ENCODE measurements at places on chromosomes 1 and 21.

DNA sequence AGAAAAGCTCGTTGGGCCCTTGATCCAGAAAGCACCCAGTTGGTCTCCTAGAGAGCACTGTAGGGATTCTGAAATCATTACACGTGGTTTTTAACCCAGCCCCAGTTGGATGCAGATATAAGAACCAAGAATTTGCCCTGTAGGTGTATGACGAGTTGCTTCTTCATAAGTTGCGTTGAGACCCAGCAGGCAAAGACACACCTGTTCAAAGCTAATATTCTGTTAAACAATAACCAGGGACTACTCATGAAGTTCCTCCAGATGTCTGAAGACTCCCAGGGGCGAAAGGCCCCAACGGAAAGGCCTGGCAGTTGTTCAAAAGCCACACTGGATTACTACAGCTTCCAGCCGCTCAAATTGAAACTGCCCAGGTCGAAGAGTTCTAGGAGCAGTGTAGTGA, 88.6 kb upstream of the HNRNPU start:
- DNase-seq, result no peak

DNA sequence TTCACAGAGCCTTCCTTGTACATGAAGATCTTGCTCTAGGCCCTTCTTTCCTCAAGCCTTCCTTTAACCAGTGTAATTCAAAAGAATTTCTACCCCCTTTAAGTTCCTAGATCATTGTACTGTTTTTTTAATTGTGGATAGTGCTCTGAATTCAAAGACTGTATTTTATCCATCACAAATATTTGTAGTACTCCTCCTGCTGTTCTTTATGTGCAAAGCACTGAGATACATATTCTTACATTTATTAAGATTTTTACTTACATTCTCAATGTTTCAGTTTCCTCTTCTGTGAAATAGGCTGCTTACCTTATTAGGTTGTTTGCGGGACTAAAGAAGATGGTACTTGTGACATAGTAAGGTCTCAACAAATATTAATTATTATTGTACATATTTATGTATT, 168.8 kb upstream of the PDE4B start:
- no peak for DNase-seq

DNA sequence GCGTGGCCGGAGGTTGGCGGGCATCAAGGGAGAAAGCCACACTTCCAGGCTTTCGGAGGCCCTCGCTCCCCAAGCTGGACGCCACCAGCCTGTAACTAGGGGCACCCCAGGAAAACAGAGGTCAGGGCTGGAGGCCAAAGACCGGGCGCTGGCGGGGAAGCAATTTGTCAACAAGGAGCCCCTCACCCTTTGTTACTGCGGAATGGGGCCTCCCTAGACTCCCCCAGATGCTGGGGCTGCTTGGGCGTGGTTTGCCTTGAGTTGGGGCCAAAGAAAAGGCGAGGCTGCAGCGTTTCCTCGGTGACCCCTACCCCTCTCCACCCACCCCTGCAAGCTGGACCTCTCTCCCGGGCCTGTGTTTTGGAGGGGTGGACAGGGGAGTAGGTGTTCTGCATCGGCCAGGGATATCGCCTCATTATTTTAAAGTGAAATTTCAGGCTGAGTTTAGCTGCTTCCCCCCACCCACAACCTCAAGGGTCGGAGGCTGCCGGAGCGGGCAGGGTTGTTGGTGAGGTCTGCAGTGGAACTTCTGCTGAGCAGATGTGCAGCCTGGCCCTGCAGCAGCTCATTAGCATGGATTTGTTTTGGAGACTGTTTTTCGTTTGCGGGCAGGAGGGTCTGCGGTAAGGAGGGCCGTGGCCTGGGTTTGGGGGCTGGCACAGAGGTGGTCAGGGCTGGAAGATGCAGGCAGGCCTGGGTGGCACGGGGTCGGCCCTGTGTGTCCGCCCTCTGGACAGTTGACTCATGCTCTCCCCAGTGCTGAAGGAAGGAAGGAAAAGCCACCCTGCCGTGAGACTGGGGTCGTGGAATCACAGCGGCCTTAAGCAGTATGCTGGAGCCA, 1.5 kb downstream of the NBL1 start:
- DNase-seq, result no peak

DNA sequence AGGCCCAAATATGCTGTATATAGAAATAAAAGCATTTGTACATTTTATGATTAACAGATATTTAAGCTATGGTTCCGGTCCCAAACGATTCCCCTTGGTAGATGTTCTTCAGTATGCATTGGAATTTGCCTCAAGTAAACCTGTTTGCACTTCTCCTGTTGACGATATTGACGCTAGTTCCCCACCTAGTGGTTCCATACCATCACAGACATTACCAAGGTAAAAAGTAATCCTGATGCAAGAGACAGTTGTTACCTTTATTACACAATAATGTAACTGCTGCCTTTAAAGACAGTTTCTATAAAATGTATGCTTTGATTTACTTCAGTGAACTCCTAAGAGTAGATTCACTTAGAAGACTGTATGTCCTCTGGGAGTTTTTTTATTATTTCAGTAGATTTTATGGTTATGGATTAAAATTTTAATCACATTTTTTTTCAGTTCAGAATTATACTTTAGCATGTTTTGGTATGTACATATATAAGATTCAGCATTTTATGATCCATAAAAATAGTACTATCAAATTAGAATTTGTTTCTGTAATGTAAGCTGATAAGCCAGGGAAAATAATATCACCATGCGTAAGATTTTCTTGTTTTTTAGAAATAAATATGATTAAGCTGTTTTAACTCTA, 96.5 kb downstream of the USP25 start:
- DNase-seq, result peak; percentile 73

DNA sequence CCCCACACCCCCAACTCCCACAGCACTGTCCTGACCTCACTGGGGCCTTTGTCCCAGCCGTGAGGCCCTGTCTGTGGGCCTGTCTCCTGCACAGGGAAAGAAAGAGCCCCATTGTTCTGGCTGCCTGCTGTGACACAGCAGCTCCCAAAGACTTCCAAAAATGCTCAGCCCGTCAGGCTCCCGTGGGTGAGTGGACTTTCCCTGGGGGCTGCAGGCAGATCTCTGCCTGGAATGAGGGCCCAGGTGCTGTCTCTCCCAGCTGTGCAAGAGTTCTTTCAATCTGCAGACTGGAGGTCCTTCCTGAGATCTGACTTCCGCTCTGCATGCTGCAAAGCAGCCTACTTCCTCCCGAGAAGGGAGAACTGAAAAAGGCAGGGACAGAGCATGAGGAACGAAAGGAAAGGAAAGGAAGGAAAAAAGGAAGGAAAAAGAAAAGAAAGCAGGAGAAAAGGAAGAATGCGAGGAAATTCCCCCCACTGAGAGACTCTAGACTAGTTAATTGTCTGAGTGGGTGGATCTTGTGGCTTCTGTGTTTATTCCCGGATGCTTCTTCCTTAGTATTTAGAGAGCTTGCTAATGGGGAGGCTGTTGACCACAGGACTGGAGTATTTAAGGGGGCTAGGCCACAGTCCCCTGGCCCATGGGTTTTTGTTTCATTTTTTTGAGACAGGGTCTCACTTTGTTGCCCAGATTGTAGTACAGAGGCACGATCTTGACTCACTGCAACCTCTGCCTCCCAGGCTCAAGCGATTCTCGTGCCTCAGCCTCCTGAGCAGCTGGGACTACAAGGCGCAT, 15.0 kb downstream of the NES start:
- DNase-seq, result no peak

- no peak for DNase-seq
Observed at GRCh38 chr1:218848009-218848408, 325.7 kb upstream of the LYPLAL1 start.

DNA sequence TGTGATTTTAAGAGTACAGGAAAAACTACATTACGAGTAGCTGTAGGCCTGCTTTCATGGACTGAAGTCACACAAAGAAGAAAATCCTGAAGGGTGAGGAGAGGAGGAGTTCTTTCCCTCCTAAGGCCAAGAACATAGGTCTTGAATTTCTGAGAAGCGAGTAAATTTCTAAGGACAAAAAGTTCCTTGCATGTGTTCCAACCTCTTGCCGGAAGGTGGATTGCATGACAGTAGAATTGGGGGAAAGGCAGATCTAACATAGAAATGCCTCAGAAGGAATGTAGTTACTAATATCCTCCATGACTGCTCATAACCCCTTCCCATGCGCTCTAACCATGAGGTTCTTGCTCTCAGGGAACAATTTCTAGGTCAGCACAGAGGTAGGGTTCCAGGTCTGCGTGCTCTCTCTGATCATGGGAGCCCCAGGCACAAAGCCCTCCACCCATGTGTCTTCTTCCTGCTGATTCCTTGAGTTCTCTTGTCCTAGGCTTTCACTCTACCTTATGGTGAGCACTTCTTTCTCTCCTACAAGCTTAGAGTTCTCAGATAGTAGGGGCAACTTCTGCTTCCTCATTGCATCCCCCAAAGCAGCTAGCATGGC, 13.7 kb downstream of the CD2 start:
- DNase-seq, result no peak

GRCh38 chr1:3459940-3460671, 5.6 kb downstream of the ARHGEF16 start:
- DNase-seq, result no peak

GRCh38 chr1:165452336-165453130, 7.6 kb upstream of the RXRG start:
- DNase-seq, result peak; percentile 4

DNA sequence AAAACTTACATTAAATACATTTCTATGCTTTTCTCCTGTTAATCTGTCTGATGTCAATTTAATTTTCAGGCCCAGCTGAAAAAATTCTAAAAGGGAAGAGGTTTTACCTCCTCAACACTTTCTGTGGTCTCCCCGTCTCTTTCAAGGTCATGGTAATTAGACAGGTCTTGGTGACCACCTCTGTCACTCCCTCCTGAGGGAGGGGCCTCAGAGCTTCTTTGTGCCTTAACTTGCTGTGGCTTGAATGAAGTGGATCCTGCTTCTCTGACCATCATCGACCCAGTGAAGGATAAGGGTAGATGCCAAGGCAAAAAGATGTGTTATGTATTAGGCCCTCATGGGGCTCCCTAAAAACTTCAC, 40.8 kb upstream of the OSBPL9 start:
- DNase-seq, result no peak

DNA sequence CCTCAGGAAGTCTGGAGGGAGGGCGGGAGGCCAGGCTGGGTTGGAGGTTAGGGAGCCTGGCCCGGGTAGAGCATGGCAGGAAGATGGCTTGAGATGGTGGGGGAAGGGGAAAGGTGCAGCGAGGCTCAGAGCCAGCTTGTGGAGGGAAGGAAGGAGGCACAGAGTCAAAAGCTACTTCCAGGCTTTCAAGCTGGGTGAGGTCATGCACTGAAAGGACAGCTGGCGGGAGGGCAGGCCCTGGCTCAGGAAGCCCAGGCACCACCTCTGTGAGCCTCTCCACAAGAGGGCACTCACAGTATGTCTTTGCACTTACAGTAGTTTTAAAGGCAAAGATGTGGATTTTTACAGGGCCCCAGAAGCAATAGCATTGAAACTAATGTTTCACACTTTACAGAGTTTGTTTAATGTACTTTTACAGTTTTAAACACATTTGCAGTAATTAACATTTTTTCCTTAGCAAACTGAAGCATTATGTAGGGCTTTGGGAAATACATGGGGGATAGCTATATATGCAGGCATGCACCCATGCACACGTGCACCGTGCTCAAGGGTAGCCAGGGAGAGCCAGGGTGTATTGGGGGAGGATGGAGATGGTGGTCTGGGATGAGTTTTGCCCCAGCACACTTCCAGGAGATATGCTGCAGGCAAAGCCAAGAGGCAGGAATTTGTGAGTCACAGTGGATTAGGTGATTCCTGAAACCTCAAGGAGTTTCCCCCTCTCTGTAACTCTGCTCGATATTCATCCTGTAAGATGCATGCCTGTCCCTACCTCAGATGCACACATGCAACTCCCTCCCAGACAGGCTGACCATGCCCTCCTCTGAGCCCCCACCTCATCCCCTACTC, 6.1 kb upstream of the ADAM15 start:
- DNase-seq, result peak; percentile 84

- peak; percentile 94 for DNase-seq
Observed at GRCh38 chr1:154320882-154321608, at the start of gene AQP10. TSS of gene AQP10 (plus strand) at chr1:154321093. CDS start at chr1:154321156, 63 bp downstream.

GRCh38 chr1:33425900-33426299, 5.0 kb downstream of the PHC2 start:
- no peak for DNase-seq

GRCh38 chr1:100606438-100606837, 68.5 kb downstream of the GPR88 start:
- DNase-seq, result peak; percentile 8

Data from hematopoietic multipotent progenitor cell treated with erythropoietin and hydrocortisone succinate and interleukin-3 and kit ligand, for 8 days (in vitro differentiated cells).